NCI-H774 (cell line): ENCODE measurements at places on chromosomes 7 and 10.

- peak; percentile 26 for DNase-seq
Observed at GRCh38 chr7:137626469-137627067, 220.2 kb downstream of the DGKI start.

DNA sequence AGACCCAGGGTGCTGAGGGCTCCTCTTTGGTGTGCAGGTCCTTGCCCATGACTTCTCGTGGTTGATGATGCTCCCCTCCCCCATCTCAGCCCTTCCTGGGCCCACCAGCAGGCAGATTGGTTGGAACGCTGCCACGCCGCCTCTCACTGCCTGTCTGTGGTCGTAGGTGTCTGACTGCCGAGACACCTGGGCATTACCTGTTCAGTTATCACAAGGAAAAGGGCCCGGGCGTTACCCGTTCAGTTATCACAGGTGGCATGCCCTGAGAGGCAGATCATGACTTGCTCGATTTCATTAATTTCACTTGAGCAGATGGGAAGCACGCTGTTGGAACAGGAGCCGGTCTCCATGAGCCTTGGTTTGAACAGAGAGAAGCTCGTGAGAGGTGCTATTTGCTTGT, 42.5 kb downstream of the TACR2 start:
- DNase-seq: no peak

DNA sequence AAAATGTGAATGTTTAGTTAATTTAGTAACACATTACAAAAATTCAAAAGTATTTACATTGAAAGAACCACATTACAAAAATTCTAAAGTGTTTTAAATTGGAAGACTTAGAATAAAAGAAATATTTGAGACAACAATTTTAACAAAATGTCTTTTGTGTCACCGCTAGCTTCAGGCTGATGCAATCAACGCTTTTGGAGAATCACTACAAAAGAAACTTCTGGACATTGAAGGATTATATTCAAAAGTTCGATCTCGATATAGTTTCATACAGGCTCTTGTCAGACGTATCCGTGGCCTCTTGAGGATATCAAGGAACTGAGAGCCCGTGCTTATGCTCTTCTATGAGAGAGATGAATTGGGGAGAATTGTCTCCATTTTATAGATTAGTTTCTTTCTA, 14.1 kb upstream of the STMP1 start:
- no peak for DNase-seq

GRCh38 chr7:130423501-130424037, 17.2 kb downstream of the CEP41 start:
- DNase-seq: no peak

DNA sequence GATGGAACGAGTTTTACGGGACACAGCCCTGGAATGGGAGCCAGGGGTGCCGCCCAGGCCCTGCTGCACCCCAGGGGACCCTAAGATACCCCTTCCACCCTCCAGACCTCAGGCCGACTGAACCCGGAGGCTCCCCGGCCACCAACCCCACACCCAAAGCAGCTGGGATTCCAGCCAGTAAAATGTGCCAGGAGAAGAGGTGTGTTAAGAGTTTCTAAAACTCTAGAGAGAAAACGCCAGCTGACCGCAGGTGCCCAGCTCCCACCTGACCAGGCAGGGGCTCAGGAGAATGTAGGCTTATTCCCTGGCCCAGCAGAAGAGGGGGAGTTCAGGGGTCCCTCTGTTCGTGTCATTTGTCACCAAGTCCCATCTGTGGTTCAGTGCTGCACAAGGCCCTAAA, 17.5 kb downstream of the NUDT1 start:
- DNase-seq: no peak

GRCh38 chr7:67989142-67989541, 992.5 kb downstream of the TYW1 start:
- no peak for DNase-seq

DNA sequence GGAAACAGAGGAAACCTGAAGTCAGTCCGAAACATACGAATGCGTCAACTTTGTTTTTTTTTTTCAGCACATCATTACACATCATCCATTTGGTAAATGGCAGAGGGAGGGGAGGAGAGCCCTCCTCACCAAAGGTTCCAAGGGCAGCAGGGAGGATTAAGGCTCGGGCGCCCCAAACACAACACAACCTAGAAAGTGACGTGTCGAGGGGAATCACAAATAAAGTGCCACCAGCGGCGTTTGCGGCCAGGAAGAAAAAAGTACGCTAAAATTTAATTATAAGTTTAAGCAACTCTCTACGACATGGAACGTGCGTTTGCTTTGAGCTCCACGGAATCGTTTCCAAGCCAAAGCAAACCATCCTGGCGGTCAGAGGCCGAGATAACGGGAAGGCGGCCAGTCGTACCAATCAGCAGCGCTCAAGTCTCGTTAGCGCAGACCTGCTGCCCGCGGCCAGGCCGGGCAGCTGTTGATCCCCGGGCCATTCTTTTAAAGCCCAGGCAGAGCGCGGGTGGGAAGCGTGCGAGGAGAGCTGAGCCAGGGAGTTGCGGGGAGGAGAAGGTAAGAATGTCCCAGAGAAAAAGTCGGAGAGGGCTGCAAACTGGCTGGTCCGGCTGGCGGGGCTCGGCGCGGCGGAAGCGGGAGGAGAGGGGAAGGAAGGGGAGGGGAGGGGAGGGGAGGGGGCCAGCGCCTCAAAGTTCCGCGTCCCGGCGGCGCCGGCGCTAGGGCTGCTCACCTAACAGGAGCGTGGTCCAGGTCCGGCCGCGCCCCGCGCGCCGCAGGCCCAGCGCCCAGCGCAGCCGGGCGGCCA, 719 bp downstream of the DPY19L1 start:
- DNase-seq: peak; percentile 34

DNA sequence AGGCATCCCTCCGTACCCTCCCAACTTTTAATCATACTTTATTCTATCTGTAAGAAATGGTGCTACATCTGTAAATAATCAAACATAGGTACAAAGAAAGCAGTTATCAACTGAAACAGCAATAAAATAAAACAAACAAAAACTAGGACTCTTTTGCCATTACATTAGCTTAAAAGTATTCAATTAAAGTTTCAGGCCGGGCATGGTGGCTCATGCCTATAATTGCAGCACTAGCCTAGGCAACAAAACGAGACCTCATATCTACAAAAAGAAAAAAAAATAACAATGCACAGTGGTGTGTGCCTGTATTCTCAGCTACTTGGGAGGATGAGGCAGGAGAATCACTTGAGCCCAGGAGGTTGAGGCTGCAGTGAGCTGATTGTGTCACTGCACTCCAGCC, 161.9 kb downstream of the SGMS1 start:
- DNase-seq: no peak

- DNase-seq: no peak
Observed at GRCh38 chr7:47326220-47326619, 255.7 kb downstream of the TNS3 start.

DNA sequence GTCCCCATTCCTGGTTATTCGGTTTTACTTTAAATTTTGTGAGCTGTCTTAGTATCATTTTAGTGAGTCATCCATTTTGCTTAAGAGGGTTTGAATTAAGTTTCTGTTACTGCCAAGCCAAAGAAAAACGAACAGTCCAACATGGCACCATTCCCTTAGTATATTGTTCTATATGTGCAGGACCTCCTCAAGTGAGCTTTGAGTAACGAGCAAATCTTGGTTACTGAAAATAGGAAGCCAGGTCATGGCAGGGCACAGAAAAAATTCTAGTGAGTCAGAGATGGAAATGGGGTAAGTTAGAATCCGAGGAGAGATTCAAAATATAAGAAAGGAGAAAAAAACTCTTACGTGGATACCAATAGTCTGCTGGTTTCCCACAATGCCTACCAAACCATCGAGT, 292.9 kb downstream of the BAMBI start:
- DNase-seq: no peak

DNA sequence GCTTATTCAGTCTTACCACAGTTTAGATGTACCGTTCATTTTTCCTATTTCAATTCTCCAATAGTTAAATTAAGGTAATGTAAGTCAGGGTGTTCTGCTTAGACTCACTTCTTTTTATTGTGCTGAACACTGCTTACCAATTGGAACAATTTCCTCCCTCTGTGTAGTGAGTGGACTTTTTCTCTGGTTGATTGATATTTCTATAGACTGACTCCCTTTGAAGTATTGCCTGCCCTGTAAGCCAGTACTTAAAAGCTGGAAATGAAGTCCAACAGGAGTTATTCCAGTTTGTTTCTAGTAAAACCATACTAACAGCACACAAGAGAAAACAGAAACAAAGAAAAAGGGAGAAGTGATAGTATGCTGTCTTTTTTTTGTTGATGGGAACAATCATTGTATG, 1674.9 kb downstream of the REEP3 start:
- DNase-seq: no peak

GRCh38 chr7:68537774-68538071, 1060.6 kb upstream of the AUTS2 start:
- DNase-seq: no peak

GRCh38 chr10:113616244-113617074, 47.4 kb downstream of the NRAP start:
- no peak for DNase-seq

GRCh38 chr7:122260336-122260735, 44.2 kb downstream of the FEZF1 start:
- no peak for DNase-seq

DNA sequence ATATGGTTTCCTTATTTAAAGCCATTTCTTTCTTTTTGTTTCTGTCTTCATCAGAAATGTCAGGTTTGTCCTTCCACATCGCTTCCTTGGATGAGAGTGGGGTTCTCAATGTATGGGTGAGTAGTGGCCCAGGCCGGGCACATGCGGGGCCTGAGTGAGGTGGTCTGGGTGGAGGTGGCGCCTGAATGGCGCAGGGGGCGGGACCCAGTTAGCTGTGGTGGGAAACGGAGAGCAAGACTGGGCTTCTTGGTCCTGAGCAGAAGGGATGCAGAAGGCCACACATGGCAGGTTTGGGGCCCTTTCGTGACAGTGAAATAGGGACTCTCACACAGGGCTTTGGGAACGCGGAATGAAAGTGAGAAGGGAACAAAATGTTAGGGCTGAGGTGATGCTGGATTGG, 70.0 kb downstream of the DYNC2I1 start:
- DNase-seq: no peak

DNA sequence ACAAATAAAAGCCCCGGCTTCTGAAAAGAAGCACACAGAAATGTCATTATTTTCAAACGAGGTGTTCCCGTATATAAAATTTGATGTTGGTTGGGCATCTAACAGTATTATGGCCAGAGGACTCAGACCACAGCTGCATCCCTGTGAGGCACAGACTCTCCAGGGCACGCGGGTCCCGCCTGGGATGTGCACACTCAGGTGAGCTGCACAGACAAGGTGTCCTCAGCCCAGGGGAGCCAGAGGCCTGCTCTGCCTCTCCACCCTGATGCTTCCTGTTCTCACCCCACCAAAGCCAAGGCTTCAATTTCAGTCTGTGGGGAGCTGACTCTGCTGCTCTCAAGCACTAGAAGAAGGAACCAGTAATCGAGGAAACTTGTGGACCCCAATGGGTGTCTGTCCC, 1.7 kb upstream of the CYP2E1 start:
- no peak for DNase-seq
